ENCODE measurements at places on chromosomes 6 and 20. TPM values are rescaled to one million over a fixed set of nuclear protein-coding genes. Genes with fewer than 3 reads are reported as not detected.

The SIRPA gene
- polyA plus RNA-seq: 28.7 TPM

The SHLD1 gene
- 2.6 TPM for polyA plus RNA-seq

The NNAT gene
- polyA plus RNA-seq: 1.2 TPM

The ADAM33 gene
- polyA plus RNA-seq: not detected

The BMP6 gene
- 1.0 TPM for polyA plus RNA-seq

The BACH2 gene
- 0.17 TPM for polyA plus RNA-seq

The ZNF311 gene
- 1.9 TPM for polyA plus RNA-seq

The FERMT1 gene
- polyA plus RNA-seq: 58.5 TPM

The SLC22A7 gene
- not detected for polyA plus RNA-seq

The XKR7 gene
- not detected for polyA plus RNA-seq

The POLR3F gene
- 8.9 TPM for polyA plus RNA-seq

The NKAPL gene
- polyA plus RNA-seq: 1.8 TPM

The OOEP gene
- 0.56 TPM for polyA plus RNA-seq

The PPP1R3G gene
- polyA plus RNA-seq: 0.06 TPM

The SNX21 gene
- 12.0 TPM for polyA plus RNA-seq

The VSX1 gene
- polyA plus RNA-seq: not detected

The TUBB2B gene
- polyA plus RNA-seq: 0.85 TPM

The MCM3 gene
- polyA plus RNA-seq: 88.1 TPM

The RGS17 gene
- polyA plus RNA-seq: 0.06 TPM

The CTAGE9 gene
- polyA plus RNA-seq: not detected

The RCAN2 gene
- not detected for polyA plus RNA-seq

The CALHM6 gene
- polyA plus RNA-seq: 4.0 TPM

The SRSF12 gene
- 0.30 TPM for polyA plus RNA-seq

The MAP7 gene
- 9.1 TPM for polyA plus RNA-seq

The RPS6KA2 gene
- polyA plus RNA-seq: 2.9 TPM

The GSTA4 gene
- 18.3 TPM for polyA plus RNA-seq

The SEMG1 gene
- polyA plus RNA-seq: not detected

The THBD gene
- polyA plus RNA-seq: 1.8 TPM

The C4A gene
- polyA plus RNA-seq: 1.5 TPM

The PROKR2 gene
- polyA plus RNA-seq: not detected

The ZSCAN12 gene
- polyA plus RNA-seq: 1.4 TPM

The TUBB1 gene
- polyA plus RNA-seq: not detected

The RRAGD gene
- polyA plus RNA-seq: 0.04 TPM

The HSPA12B gene
- 0.02 TPM for polyA plus RNA-seq

The ABCF1 gene
- 38.5 TPM for polyA plus RNA-seq

The FAM83C gene
- 2.3 TPM for polyA plus RNA-seq

The TNXB gene
- polyA plus RNA-seq: 0.07 TPM
